ENCODE measurements at places on chromosomes 3 and 15. TPM values are rescaled to one million over a fixed set of nuclear protein-coding genes. Genes with fewer than 3 reads are reported as not detected.

RYR3 gene
- total RNA-seq: 0.09 TPM

THBS1 gene
- total RNA-seq: 35.8 TPM

PCOLCE2 gene
- 0.63 TPM for total RNA-seq

LXN gene
- 6.4 TPM for total RNA-seq

AGTR1 gene
- 2.4 TPM for total RNA-seq

KBTBD13 gene
- not detected for total RNA-seq

GPR149 gene
- 0.15 TPM for total RNA-seq

BTBD1 gene
- 24.4 TPM for total RNA-seq

Measured in pancreas (tissue), 10 donors.